ENCODE measurements at places on chromosomes 7 and 10. TPM values are rescaled to one million over a fixed set of nuclear protein-coding genes. Genes with fewer than 3 reads are reported as not detected.

- DNase-seq = no peak
These were observed 165.6 kb upstream of the ASAH2 start for GRCh38 chr10:50416881-50417280.

DNA sequence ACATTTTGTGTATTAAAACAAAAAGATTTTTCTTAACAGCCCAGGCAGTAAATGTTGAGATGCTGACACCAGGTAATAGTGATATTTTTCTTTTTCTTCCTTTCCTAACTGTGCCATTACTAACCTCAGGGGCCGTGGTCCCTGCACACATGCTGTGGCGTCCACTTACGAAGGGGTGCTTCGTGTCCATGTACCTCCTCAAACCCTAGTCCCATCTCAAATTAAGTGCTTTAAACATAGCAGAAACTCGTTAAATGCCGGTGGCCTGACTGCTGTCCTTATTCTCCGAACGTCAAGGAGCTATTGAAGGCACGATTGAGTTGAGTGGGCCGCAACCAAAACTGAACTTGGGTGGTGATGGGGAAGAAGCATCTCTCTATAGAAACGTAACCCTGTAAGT lies 132.4 kb downstream of the ZMYND11 start:
- DNase-seq = no peak

The SFRP5 gene
- not detected for total RNA-seq

The TNS3 gene
- 1.4 TPM for total RNA-seq
